ENCODE measurements at places on chromosomes 12 and 14. TPM values are rescaled to one million over a fixed set of nuclear protein-coding genes. Genes with fewer than 3 reads are reported as not detected.

GRCh38 chr12:55682087-55682796 is 25.5 kb downstream of the ITGA7 start:
- no peak for DNase-seq

DNA sequence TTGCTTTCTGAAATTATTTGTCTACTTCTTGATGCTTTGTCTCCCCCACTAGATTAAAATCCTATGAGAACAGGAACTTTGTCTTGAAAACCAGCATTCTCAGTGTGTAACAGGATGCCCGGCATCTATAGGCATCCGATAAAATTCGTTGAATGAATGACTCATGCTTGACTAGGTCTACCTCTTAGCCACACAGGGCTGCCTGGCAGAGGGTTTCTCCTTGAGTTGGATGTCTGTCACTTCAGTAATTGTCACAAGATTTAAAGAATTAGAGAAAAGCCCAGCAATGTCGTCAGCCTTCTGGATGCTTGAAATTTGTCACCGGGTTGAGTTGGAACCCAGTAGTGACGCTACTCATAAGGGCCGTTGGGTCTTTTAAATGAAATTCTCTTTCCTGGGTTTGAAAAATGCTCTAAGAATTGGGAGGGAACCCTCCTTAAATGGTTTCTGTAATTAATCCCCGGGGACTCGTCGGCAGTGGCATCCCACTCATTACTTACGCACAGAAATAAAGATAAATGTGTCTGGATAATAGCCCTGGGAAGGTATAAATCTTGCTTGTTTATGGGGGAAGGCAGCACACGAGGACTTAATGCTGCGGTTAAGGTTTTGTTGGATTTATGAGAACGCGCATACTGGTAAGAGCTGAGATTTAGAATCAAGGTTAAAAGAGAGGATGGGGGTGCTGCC is 194.1 kb downstream of the AACS start:
- no peak for DNase-seq

- peak; percentile 56 for DNase-seq
Measured at GRCh38 chr12:107349008-107349747, 255.8 kb upstream of the CRY1 start.

DNA sequence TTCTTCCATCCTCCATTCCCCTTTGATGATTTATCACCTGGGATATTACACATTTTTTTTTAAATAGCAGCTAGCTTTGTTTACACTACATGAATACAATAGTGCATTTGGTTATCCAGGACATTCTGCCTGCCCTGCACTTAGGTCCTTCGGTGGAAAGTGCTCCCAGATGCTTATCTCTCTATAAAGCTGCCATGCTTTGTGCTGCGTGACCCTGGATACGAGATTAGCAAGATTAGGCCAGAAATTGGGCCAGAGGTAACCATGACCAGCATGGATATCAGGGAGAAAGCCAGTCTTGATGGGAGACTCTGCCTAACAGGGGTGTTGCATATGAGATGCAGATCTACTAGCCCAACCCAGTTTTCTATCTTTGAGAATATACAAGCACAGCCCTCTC is 12.1 kb upstream of the KRT83 start:
- no peak for DNase-seq

DNA sequence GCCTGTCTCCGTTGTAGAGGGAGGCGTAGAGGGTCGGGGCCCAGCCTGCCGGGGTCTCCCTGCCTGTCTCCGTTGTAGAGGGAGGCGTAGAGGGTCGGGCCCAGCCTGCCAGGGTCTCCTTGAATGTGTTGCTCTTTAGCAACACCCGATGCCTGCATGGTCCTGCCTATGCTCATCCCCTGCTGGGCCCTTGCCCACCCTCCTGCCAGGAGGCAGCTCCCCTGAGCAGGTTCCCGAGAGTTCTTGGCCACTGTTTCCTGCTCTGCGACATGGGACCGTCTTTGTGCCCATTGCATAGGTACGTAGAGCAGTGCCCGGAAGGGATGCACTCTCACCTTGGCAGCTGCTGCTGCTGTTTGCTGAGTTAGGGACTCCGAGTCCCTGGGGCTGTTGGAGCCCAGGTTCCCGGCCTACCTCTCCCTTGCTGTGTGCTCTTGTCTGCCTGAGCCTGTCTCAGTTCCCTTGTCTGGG is 3.3 kb downstream of the KIF26A start:
- DNase-seq: no peak

DNA sequence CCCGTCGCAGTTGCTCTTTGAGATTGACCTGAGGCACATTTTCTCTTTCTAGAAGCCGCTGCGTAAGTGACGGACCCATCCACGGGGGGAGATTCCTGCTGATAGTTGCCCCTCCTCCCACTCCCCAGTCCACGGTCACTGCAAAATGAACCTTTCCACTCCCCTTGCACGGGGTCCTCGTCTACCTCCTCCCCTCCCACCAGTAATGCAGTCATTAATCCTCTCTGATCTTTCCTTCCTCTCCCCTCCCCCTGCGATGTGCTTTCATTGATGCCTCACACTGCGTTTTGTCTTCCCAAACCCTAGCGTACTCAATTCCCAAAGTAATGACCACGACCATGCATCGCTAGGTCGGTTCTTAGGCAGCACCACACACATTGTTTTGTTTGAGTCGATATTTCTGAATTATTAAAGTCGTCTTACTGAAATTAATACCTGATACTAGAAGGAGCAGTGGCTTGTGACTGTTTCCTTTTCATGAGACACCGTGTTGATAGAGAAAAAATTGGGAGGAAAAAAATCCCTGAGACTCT is 857 bp downstream of the ETNK1 start:
- peak; percentile 67 for DNase-seq

DNA sequence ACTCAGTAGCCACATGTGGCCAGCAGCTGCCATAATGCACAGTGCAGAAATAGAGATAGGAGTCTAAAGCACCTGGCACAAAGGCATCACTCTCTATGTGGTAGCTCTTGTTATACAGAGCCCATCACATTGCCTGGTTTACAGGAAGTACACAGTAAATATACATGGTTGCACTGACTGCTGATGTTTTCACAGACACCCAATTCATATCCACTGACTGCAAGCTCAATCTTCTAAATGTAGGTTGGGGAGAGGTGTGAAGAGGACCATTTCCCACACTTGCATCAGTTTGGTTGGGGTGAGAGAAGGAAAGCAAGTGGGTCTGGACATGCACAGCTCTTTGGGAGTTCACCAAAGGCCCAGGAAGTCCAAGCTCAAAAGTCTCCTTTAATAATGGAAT is 172.8 kb downstream of the DPF3 start:
- DNase-seq: no peak

DNA sequence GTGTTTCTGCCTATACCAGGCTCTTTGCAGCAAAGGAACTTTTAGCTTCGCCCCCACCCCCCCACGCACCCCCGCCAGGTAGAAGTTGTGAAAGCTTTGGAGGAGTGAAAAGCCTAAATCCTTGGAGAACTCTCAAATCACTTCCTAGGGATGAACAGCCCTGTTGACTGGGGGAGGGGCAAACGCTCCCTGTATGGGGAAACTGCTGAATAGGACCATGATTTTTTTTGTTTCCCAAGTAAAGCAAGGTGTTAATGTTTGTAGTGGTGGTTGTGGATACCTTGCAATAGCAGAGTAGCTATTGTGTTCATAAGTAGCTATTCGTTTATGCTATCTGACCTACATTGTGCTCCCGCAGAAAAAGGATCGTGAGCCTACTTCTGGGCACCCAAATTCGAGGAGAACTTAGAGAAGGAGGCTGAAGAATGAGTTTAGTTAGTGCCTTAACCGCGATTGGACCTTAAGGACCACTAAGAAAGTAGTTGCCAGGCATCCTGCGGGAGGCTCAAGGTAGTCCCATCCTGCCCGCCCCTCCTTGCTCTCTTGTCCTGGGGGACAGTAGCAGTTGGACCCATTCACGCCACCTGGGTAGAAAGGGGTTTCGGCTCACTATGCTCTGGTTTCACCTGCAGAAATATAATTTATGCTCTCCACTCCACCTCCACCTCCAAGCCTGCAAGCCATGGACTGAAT is 901 bp upstream of the NFKBIA start:
- no peak for DNase-seq

DNA sequence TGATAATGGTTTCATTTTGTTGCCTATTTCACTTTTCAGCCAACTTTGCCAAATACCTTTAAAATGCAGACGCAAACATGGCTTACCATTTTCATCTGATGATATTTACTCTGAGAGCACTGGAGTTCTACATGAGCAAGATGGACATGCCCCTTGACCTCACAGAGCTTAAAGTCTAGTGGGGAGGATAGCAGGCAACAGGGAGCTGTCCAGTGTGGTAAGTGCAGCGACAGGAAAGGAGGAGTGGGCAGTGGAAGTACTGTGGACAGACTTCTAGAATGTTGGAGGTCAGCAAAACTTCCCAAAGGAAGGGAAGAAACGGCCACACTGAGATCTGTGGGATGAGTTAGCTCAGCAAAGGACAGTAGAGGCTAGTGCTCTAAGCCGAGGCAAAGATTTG is 25.3 kb downstream of the LRIG3 start:
- DNase-seq: no peak

DNA sequence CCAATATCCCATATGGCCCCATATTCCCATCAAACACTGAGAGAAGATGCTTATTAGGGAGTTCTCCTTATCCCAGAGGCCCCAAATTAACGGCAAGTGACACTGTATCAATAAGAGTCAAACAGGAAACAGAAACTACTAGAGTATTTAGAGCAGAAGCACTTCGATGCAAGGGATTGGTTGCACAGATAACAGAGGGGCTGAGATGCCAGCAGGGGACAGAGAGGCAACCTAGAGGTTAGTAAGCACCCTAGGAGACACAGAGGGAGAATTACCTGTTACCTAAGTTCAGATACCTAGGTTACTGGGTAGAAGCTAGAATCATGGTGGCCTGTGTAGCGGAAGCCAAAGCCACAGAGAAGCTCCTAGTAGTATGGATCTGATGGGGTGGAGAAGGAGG is 2.9 kb downstream of the HEBP1 start:
- DNase-seq: no peak

DNA sequence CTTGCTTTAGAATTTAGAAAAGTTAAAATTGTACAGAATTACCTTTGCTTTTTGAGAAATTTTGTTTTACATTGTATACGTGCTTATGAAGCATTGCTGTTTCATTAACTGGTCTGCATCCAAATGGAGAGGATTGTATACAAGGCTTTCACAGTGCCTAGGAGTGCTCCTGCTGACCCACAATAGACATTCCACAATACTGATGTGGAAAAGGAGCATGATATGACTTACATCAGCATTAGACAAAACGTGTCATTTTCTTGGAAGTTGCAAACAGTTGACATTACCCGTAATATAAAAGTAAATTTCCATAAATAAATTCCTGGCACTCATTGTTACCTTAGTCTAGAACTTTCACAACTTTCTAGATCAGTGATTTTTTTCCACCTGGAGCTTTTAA is 1.9 kb downstream of the PRKD1 start:
- no peak for DNase-seq

DNA sequence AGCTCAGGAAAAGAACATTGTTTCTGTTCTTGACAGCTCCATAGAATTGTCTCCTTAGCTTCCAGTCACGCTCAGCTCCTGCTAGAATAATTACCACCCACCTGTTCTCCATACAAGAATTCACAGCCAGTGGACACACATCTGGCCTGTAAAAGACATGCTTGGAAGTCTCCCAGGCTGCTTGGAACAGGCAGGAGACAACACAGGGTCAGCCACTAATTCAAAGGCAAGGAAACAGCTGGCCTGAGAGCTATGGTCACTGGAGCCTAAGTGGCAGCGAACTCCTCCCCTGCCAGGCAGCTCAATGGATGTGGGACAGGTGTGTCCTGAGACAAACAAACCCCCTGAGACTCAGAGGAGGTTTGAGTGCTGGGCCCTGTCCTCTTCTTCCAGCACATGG is 22.9 kb upstream of the LTBP2 start:
- peak; percentile 63 for DNase-seq

DNA sequence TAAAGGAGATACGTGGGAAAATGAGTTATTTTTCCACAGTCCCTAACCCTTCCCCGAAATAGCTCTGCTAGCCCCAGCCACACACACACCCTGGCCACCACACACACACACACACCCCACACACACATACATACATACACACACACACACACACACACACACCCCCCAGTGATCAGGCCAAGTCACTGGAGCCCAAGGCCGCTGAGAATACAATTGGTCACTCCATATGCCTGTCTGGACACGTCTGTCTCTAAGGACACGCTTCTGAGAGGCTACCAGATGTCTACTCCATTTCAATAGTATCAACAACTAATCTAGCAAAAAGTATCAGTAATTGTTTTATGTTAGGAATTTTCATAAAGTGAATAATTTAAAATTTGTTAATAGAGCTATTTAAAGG is 13.0 kb upstream of the DIABLO start:
- no peak for DNase-seq

DNA sequence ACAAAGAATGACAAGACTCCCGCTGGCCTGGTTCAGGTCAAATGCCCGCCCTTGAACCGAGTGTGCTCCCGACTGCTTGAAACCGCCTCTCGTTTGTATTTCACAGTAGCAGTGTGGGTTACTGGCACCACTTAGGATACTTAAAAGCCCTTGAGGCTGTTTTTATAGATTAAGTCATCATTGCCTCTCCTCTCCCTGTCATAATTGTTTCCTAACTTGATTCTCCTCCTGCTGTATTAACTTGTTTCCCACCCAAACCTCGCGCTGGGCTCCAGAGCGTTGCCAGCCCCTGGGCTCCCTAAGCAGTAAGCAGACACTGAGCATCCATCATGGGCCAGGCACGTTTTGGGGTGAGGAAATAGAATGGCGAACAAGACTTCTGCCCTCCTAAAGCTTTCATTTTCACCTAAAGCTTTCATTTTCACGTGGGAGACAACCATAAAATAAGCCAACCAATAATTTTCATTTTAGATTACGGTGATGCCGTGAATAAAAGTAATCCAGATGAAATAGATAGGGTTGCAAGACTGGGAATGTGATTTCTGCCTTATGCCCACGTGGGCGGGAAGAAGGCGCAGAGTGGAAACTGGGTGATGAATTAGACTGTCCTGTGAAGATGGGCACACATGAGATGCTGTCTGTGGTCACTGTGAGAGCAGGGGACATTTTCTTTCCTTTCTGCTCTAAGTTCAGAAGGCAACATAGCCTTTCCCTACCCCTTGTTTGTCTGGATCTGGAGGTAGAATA is 97.5 kb downstream of the PPP2R5C start:
- DNase-seq: no peak

DNA sequence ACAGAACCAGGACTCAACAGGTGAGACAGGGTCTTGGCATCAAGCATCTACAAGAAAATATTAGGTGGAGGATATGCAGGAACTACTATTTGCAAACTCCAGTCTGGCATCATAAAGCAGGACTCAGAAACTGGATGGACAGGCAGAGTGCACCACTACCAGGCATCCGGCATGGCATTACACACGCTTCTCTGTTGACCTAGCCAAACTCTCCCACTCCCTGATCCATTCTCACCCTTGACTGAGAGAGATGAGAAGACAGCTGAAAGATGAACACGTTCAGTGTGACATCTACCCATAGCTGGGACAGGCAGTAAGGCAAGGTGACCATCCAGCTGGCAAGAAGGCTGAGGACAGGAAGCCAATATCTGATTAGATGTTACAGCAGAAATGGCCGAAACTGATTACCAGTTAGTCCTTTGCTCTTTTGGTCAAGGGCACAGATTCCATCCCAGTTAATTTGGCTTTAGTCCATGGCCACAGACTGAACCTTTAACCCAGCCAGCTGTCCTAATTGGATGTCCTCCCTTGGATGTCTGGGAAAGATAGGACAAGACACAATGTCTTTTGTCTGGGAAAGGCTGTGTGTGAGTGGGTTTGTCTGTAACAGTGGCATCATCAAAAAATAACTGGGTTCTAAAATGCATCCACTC is 71.6 kb downstream of the BBS10 start:
- DNase-seq: no peak

The SERPINA10 gene
- not detected for total RNA-seq

The IPO8 gene
- 52.5 TPM for total RNA-seq

The WASHC4 gene
- 123 TPM for total RNA-seq

The CIROP gene
- total RNA-seq: not detected

The SOCS2 gene
- total RNA-seq: 4.1 TPM
